ENCODE measurements at places on chromosomes 3 and 15.

- peak; percentile 5 for DNase-seq
These were observed at the start of gene NTRK3 for GRCh38 chr15:88256279-88257230. TSS of gene NTRK3 (minus strand) at chr15:88256739. CDS start at chr15:88256153, 586 bp downstream.

DNA sequence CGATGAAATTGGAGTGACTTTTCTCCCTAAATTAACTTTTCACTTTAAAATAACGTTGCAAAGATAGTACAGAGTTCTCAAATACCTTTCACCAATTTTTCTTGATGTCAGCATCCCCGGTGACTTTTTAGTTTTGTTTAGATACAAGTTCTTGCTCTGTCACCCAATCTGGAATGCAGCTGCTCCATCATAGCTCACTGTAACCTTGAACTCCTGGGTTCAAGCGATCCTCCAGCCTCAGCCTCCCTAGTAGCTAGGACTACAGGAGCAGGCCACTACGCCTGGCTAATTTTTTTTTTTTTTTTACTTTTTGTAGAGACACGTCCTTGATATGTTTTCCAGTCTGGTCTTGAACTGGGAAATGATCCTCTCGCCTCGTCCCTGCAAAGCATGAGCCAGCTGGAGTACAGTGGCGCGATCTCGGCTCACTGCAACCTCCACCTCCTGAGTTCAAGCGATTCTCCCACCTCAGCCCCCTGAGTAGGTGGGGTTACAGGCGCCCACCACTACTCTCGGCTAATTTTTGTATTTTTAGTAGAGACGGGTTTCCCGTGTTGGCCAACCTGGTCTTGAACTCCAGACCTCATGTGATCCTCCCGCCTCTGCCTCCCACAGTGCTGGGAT, 747 bp downstream of the NSUN3 start:
- no peak for DNase-seq

DNA sequence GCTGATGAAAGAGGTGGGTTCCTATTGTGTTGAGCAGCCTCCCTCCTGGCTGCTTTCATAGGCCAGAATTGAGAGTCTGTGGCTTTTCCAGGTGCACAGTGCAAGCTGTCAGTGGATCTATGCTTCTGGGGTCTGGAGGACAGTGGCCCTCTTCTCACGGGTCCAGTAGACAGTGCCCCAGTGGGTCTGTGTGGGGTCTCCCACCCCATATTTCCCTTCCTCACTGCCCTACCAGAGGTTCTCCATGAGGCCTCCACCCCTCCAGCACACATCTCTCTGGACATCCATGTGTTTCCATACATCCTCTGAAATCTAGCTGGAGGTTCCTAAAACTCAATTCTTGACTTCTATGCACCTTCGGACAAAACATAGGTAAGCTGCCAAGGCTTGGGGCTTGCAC, 201.2 kb downstream of the FAM43A start:
- no peak for DNase-seq

DNA sequence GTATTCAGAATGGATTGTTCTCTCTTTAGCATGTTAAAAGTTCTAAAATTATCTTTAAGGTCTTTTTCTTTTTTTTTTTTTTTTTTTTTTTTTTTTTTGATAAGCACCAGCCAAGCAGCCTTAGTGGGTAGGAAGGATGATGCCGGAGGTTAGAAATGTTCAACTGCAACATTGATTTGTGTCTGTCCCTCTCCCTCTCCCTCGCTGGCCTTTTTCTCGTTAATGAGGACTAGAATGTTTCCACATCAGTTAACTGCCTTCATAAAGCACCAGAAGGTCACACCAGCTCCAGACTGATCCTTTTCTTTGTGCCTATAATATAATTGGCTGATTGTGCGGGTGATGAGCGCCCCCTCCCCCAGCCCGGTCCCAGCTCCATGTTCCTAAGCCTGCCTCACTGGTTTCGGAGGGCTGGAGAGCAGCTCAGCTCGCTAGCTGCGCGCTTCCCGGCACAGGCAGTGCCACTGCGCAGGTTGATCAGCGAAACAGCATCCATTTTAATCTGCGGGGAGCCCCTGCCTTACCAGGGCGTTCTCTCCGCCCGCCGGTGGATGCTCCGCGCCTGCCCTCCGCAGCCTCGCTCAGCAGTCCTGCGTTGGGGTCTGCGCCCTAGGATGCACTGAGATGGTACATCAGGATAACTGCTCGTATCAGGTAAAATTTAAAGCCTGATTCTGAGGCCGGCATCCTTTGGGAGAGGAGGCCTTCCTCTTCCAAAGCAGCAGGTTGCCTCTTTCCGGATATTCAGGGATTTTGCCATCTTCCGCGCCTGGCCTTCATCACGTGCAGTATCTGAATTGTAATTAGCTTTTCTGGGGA, 148.9 kb upstream of the IL12A start:
- DNase-seq: no peak

GRCh38 chr3:157204880-157205279, 44.9 kb upstream of the CCNL1 start:
- no peak for DNase-seq

DNA sequence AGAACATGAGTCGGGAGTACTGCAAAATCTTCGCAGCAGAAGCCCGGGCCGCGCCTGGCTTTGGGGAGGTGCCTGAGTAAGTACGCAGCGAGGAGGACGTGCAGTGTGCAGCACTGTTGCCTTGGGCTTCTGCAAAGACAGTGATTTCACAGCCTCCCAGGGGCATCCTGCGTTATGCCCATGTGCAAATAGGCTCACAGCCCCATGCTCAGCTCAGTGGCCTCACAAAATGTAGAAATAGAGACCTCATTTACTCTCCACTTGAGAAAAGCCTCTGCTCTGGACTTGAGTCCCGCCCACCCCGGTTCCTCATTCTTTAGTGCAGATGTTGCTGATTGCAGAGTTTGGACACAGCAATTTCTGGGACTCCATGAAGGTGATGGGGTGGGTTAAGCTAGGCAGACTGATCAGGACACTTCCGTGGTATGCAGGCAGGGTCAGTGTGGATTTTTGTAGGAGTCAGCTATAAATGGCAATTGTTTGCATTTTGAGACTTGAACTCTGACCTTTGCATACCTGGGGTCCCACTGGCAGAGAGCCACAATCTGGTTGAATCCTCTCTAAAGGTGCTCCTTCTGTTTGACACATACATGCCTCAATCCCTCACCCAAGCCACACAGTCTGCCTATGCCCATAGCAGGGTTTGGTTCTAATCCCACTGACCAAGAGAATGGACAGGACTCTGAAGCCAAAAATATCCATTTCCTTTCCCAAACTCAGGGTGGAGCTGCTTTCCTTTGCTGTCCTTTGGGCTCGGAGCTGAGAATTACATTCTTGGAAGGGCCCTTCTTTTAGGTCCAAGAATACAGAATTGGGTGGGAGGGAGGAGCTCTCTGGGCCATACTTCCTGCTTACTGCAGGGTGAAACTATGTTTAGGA, 20.7 kb upstream of the SLC28A1 start:
- peak; percentile 12 for DNase-seq

DNA sequence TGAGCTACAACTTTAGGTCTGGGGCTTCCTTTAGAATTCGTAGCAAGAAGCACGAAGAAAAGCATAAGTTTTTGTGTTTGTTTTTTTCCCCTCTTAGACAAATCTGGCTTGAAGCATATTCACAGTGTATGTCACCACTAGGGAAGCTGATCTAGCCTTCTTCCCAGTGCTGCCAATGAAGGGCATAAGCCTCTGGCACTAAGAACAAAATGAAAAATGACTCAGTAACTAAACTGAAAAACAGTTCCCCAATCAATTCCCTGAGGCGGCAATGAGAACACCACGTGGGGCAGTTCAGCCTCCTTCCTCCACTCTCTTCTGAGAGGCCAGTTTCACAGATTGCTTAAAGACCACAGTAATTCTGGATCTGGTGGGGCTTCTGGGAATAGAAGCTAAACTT, 338.1 kb downstream of the GAP43 start:
- no peak for DNase-seq

Data from fibroblast of villous mesenchyme (primary cell).